Stimulated activated CD4-positive, alpha-beta T cell treated with anti-CD3 and anti-CD28 coated beads, Interleukin-2, amount 100 ng/mL, for 48 hours (primary cell): ENCODE measurements at places on chromosomes 7 and 10.
A peak's percentile ranks its signal among the peaks of the same experiment; 100 is the strongest.

DNA sequence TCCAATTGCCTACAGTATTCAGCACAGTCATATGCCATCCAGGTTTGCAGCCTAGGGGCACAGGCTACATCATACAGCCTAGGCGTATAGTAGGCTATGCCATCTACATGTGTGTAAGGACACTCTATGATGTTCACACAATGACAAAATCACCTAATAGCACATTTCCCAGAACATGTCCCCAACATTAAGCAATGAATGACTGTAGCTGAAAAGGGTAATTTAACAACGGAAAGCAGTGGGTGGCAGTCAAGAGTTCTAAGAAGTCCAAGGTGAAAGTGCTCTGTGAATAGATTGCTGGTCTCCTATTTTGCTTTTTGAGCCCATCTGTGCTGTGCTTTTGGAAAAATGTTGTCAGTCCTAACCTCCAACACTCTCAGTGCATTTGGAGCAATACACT lies 162.6 kb downstream of the KLF6 start:
- peak; percentile 15 for DNase-seq

GRCh38 chr7:106216923-106217542 lies 67.8 kb downstream of the NAMPT start:
- no peak for DNase-seq

DNA sequence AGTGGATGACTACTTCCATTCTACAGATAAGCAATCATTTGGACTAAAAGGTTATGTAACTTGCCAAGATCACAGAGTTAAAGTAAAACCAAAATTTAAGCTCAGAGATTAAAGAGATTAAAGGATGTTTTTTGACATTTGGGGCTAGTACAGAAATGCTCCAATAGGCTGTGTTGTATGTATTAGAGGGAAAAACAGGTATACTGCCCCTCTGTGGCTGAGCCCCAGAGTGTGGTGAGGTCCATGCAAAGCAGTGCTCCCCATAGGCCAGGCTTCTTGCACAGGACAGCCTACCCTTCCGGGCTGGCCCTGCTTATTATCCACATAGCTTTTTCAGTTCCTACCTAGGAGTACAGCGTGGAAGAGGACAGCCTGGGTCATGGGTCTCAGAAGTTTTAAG lies 322.8 kb downstream of the POM121L12 start:
- no peak for DNase-seq

DNA sequence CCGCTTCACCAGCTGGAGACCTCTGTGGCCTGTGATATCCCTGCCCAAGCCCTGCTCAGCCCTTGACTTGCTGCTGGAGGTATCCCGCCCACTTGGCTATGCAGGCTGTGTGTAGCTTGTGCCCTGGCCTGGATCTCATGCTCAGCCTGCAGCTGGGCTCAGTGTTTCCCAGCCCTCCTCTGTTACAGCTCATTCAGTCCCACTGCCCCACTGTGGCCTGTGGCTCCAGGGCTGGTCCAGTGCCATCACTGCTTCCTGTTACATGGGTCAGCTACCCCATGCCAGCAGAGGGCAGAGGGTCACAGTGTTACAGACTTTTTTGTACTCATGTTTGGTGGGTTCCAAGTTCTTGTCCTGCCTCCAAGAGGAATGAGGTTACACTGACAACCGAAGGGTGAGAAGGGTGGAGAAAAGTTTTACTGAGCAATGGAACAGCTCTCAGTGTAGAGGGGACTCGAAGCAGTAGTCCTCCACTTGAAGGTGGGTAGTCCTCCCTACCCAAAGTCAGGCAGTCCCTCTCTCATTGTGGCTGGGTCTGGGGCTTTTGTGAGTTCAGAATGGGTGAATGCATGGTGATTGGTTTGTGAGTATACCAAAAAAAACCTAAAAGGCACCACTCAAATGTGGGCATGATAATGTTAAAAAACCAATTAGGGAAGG lies 100.4 kb downstream of the ANKRD7 start:
- no peak for DNase-seq

DNA sequence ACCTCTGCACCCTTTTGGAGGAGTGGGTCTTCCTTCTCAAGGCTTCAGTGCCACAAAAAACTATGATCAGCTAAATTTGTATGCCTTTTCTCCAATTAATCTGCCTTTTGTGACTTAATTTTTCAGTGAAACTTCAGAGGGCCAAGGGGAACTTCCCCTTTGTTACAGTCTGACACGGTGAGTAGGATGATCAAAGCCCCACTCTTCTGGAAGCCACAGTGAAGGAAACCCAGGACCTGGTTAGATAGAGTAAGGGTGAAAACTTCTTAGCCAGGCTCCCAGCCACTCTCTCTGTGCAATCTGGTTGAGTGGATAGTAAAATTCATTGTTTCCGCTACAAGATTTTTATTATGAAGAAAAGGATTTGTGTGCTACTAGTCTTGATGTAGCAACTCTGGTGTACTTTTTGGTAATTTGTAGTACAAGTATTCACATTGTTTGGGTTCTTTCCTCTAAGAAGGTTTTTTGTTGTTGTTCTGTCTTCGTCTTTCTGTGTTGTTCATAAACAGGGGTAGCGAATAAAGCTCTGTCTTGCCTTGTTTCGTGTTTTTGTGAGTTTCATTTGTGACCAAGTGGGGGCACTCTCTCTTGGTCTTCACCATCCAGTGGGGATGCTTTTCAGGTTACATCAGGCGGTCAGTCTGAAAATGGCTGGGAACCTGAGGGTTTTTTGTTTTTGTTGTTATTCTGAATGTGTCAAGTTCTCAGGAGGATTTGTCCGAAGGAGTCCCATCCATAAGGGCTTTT lies 268.5 kb upstream of the NPSR1 start:
- DNase-seq, result no peak

DNA sequence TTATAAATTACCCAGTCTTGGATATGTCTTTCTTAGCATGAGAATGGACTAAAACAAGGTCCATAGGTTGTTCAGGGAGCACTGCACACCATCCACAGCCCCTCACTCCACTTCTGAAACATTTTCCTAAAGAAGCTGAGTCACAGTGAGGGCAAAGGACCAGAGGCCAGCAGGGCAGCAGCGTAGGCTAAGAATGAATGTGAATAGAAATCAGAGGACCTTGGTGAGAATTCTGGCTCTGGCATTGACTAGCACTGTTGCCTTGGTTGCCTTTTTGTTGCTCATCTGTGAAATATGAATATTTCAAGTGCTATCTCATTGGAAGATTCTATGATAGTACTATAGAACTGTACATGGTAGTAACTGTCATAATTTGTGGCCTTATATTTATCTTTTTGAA lies 41.7 kb upstream of the TOMM7 start:
- DNase-seq, result no peak

- DNase-seq, result no peak
These were observed 42.9 kb upstream of the HSPA12A start for GRCh38 chr10:116785282-116785681.

GRCh38 chr7:102270178-102270887 lies 16.3 kb upstream of the SH2B2 start:
- DNase-seq, result no peak

DNA sequence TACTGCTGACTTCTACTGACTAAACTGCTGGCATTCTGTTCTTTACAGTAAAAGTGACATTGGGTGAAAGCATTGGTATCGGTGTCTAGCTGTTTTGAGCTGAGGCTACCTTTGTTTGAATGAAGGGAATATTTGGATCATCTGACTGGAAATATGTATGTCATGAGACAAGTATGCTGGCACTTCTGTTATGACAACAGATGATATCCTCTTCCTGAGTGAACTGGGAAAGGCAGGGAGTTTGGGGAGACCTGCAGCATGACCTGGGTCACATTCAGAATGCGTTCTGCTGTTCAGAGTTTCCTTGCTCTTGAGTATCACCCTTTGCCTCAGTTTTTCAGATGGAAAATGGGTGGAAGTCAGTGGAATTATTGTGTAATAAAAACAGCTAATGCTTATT lies 81.8 kb downstream of the PLCE1 start:
- no peak for DNase-seq

DNA sequence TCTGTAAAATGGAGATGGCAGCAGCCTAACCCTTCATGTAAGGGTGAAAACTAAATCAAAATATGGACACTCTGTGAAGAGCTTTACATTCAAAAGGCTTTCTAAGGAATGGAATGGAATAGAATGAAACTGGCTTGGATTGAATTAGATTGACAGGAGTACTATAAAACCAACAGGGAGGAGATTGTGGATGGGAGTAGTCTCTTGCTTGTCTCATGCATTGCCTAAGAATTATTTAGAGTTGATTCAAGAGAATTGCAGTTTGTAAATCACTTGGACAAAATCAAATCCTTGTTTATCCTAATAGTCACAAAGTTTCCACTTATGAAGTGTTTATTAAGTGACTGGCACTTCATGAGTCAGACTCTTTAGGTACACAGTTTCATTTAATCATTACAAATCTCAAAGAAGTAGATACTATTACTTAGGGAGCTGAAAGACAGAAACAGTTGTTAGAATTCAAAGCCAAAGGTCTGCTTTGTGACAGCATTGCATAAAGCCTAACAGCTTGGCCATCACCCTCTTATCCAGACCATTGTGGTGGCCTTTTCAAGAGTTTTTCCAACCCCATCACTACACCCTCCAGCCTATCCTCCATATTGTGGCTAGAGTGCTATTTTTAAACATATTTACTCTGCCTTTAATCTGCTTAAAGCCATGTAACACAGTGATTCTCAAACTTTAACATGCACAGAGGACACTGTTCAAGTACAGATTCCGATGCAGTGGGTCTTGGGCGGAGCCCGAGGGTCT lies 91.9 kb upstream of the GHITM start:
- DNase-seq, result no peak

DNA sequence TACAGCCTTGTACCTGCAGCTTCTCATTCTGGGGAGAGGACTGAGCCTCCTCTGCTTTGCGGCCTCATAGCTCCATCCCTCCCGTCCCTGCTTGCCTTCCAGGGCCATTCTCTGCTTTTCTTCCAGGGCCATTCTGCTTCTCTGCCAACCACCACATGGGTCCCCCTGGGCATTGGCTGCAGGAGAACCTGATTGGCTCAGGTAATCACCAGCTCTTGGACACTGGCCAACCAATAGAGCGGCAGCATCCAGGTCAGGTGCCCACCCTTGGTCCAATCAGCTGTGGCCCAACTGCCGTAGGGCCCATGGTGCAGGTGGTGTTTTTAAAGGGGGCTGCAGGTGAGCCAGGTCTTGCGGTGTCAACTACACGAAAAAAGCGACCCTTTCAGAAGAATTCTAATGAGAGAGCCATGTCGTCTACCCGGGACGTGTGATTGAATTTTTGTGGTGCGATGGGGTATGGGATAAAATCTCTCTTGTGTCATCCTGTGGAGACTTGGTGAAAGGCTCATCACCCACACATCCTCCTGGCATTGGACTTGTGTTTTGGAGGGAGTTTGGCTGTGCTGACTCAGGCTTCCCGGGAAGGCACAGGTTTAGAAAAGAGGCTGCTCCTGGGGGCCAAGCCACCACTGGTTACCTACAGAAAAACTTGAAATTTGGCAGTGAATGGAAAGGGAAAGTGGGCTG lies 46.0 kb upstream of the PODXL start:
- DNase-seq, result no peak

- no peak for DNase-seq
These were observed 6.0 kb downstream of the SEC23IP start for GRCh38 chr10:119898577-119898976.

DNA sequence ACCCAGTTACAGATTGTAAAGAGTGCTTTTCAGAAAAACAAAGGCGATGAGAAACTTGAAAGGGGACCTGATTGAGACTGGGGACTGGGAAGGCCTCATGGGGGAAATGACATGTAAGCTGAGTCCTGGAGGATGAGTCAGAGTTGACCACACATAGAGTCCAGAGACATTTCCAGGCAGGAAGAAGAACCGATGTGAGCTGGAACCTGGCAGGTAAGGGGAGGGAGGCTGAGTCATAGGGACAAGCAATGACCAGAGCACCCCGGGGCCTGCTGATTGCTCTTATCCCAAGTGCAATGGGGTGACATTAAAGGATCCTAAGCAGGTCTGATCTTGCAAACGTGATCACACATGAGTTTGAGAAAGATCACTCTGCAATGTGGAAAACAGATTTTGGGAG lies 11.7 kb downstream of the TLL2 start:
- DNase-seq, result no peak

DNA sequence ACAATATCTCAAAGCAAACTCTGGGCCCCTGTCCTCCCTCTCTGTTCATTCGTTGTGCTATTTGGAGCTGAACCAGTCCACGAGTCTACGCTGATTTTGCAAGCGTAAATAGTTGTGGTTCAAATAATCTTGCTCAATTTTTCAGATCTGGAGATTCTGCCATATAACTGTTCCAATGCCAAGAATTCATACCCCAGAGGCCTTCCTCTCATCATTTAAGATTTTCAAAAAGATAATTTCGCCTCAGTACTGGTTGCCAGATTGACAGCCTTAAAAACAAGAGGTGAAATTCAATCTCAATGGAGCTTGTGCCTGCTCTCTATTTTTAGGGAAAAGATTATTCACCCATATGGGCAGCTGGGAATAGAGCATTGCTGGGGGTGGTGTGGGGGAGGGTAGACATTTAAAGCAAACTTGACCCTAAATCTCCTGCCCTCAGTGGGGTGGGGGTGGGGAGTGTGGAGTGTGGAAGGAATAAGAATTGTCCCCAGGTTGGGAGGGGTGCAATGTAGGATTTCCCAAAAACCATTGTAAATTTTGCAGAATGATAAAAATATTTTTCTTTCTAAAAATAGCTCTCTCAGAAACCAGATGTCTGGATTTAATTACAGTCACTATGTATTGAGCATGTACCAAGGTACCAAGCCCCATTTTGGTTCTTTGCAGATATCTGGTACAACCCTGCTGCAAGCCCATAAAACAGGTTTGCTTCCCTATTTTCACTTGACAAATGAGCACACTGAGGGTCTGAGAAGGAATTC lies 104.7 kb upstream of the EEPD1 start:
- DNase-seq, result no peak

DNA sequence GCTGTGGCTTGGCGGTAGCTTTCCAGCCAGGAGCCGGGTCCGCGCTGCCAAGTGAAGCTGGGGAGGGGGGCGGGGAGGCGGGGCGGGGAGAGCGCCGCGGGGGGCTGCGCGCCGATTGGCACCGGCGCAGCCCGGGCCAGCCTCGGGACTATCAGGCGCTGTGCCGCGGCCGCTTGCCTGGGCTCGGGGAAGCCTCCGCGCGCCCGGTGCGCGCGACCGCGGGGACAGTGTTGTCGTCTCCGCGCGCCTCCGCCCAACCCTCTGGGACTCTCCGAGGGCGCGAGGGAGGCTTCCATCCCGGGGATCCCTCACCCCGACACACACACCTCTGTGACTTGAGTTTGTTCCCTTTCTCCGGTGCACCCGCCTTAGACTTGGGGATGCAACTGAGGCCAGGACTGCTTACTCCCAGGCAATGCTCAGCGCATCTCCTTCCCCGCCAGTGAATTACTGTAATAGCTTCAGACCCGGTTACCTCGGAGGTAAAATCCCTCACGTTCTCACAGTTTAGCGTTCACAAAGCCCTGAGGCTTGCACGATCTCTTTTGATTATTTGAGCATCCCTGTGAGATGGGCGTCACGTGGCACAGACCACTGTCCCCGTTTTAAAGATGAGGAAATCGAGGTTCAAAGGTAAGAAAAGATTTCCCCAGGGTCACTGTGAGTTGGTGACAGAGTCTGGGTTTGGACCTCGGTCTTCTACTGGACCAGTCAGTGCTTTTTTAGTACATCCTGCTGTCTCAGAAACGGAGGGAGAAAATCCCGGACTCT lies at the start of gene NKX1-2:
Gene NKX1-2 (minus strand): TSS at position 24 of the 771 bp plus-strand sequence. CDS start 92 bp downstream, outside the sequence.
- no peak for DNase-seq
